ENCODE measurements at places on chromosomes 2 and 18.

- no peak for DNase-seq
These were observed 960.1 kb downstream of the CPS1 start for GRCh38 chr2:211516537-211516936.

GRCh38 chr2:233115121-233115520, 55.0 kb downstream of the INPP5D start:
- no peak for DNase-seq

DNA sequence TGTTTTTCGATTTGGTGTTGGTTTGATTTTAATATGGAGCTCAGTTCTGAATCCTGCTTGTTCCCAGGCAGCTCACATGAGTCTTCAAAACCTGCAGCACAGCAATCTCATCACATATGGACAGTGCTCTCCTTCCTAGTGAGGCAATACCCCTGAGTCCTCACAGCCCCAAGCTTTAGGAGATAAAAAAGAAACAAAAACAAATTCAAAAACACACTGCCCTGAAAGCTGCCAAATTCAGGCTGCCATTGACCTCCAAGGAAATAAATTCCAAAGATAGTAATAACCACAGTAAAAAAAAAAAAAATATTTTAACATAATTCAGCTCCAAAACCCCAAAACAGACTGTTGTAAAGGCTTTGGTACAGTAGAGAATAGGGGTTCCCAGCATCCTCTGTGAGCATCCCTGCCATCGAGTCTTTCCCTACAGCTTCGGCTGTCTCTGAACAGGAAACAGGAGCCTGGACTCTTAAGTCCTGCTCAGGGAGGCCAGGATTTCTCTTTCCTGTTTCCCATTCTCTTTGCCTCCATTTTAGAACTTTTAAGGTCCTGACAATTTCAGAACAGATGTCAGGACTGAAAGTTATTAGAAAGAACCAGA, 14.7 kb upstream of the SP3 start:
- DNase-seq: no peak

GRCh38 chr2:49111006-49111405, 43.3 kb downstream of the FSHR start:
- DNase-seq: no peak

All from activated naive CD4-positive, alpha-beta T cell treated with Interleukin-2 at 50 U/mL for 16 hours (primary cell).